GM20000 (cell line): ENCODE measurements at places on chromosomes 7 and 10.

GRCh38 chr10:13115832-13116803 is 16.2 kb downstream of the OPTN start:
- peak; percentile 23 for DNase-seq

- no peak for DNase-seq
These were observed 138.9 kb downstream of the EGFR start for GRCh38 chr7:55157764-55158105.

DNA sequence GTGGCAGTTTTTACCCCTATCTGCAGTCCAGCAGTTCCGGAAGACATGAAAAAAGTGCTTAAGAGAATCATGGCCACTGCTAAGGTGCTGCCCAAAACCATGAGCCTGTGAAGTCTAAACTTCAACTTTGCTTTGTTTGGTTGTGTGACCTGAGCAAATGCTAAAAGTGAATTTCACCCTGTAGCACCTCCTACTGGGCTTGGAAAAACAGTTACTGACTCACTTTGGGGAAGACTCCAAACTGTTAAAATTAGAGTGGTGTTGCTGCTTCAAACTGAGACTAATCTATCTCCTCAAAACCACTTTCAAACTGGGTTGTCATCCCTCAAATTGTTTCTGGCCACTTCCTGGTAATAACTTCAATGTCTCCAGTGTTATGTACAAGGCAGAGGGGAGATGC is 21.3 kb downstream of the MKX start:
- DNase-seq: no peak

GRCh38 chr7:70393956-70394355 is 738.0 kb upstream of the GALNT17 start:
- DNase-seq: no peak

GRCh38 chr7:29940199-29940598 is 49.4 kb downstream of the SCRN1 start:
- no peak for DNase-seq

GRCh38 chr7:44309271-44310091 is 15.9 kb downstream of the CAMK2B start:
- no peak for DNase-seq

DNA sequence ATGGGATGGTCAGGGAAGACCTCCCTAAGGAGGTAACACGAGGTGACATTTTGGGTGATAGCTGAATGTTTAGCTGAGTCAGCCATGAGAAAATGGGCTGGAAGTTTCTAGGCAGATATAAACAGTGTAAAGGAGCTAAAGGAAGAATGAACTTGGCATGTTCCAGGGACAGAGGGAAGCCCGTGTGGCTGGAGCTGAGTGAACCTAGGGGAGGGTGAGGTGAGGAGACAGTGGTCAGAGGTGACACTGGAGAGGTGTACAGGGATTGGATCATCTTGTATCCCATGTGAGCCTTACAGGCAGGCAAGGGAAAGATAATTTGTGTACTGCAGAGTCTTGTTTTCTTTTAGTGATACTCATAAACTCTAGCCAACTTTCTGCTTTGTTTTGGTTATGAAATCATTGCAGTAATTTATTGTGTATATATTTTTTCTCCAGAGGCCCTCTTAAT is 1.8 kb downstream of the STARD3NL start:
- no peak for DNase-seq

GRCh38 chr10:108755646-108756045 is 1167.7 kb downstream of the XPNPEP1 start:
- no peak for DNase-seq

DNA sequence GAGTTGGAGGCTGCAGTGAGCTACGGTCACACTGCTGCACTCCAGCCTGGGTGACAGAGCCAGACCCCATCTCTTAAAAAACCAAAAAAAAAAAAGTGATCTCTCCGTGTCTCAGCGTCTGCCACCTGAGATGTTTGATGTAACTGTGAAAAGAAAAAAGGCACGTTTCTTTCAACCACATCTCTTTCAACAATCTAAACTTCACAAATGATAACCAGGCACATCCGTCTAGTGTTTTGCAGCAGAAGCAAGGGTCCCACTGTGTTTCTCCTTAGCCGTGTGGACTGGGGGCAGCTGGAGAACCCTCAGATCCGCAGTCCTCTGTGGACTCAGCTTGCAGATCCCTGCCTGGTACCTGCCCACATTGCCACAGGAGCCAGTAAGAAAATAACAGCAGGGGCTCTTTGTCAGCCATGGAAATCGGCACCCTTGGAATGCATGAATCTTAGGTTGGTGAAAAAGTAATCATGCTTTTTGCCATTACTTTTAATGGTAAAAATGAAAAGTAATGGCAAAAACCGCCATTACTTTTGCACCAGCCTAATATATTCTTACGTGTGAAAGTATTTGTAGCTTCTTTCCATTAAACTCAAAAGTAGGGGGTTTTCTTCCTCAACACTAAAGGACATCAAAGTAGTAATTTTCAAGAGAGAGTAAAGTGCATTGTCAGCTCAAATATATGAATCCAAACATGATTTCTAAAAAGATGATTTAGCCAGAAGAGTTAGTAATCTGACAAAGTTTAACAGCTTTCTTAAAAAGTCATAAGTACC is 276.5 kb downstream of the CCDC3 start:
- no peak for DNase-seq

DNA sequence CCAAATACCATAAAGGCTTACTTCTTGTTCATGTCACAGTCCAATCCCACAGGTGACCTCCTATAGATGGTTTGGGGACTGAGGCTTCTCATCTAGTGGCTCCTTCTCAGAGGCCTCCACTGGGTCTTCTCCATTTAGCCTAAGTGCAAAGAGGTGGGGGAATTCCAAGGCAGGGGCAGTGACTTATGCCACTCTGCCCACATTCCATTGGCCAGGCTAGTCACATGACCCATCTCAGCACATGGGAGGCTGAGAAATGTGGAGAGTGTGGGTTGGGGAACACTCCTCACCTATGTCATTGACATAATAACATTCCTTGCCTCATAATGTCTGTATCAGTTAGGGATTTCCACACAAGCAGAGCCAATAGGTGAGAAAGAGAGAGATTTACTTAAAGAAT is 104.3 kb upstream of the PLXNA4 start:
- no peak for DNase-seq

DNA sequence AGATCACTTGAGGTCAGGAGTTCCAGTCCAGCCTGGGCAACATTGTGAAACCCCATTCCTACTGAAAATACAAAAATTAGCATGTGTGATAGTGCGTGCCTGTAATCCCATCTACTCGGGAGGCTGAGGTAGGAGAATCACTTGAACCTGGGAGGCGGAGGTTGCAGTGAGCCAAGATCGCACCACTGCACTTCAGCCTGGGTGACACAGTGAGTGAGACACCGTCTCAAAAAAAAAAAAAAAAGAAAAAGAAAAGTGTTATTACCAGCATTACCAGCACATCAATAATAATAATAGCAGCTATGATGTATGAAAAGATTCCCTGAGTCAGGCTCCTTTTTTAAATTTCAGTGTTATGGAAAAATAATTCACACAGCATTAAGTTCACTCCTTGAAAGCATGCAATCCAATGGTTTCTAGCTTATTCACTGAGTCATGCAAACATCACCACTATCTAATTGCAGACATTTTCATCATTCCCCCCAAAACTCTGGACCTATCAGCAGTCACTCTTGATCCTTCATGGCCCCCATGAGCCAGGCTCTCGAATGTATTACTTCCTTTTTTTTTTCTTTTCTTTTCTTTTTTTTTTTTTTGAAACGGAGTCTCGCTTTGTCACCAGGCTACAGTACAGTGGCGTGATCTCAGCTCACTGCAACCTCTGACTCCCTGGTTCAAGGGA is 228.4 kb downstream of the FANK1 start:
- DNase-seq: no peak

- no peak for DNase-seq
These were observed 30.2 kb downstream of the KNDC1 start for GRCh38 chr10:133190225-133190624.

DNA sequence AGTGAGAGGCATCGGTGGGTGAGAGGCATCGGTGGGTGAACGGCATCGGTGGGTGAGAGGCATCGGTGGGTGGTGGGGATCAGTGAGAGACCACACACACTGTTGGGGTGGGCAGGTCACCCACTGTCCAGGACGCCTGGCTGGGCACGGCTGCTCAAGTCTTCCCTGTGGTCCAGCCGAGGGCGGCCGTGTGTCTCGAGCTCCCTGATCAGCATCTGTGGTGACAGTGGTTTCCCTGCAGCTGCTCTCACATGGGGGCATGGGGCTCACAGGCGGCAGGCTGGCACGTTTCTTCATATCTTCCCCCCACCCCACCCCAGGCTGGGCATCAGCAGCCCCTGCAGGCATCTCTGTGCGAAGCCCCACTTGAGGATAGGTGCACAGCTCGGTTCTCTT is 78.2 kb downstream of the NKX6-2 start:
- DNase-seq: no peak

DNA sequence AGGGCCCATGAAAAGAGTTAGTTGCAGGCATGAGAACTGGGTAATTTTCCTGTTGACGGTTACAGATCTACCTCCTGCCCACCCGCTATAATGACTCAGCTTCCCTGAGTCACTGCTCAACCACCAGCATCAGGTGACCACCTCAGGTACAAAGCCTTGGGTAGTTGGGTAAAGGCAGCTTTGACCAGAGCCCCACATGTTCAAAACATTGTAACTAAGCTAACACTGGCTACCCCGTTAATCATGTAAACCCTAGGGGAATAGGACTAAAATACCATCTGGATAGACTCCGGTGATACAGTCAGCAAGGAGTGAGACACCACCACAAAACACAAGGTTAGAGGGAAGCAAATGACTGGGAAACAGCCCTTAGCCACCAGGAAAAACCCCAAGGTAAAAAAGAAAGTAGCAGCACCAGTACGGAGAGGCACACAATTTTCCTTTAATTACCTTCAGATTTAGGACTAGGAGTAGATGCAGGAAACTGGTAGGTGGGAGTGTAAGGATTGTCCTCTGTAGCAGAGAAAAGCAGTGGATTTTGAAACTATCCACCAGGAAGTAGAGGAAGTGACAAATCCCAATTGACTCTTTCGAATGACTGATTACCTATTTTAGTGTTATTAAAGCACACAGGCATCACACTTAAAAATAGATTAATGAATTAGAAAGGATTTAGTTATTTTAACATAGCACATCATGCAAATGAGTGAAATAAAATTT is 103.5 kb upstream of the PDLIM1 start:
- peak; percentile 24 for DNase-seq

DNA sequence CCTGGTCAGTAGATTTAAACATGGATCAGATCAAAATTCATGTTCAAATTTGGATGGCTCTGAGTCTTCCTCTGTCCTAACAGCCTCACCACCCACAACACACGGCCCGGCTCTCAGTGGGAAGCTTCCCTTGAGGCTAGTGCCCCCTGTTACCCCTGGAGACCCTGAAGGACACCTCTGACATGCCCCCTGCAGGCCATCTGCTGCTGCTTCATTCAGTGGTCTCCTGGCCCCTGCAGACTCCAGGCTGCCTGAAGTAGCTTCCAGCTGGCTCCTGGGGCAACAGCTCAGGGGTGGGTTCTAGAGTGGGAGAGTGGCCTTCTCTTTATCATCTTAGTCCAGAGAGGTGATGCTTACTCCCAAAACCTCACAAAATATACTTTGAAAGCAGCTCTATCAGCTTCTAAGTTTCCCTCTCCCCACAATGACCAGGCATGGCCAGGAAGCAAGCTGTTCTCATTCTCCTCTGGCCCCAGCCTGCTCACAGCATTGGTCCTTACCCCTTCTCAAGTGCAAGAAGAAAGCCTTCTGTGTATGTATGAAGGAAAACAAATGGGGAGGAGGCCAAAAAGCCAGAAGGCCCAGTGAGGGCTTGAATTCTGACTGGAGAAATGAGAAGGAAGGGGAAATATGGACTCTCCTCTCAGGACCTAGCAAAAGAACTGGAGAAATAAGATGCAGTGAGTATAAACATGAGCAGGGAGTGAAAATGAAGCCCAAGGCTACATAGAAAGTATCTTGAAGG is 189.6 kb upstream of the INHBA start:
- peak; percentile 13 for DNase-seq

- DNase-seq: no peak
These were observed 27.4 kb downstream of the MYOF start for GRCh38 chr10:93454736-93455135.

- DNase-seq: no peak
These were observed 69.9 kb downstream of the C10orf105 start for GRCh38 chr10:71649631-71650030.

- DNase-seq: no peak
These were observed 61.1 kb upstream of the C10orf90 start for GRCh38 chr10:126731610-126731990.

GRCh38 chr7:15463801-15464666 is 97.8 kb downstream of the AGMO start:
- DNase-seq: no peak

DNA sequence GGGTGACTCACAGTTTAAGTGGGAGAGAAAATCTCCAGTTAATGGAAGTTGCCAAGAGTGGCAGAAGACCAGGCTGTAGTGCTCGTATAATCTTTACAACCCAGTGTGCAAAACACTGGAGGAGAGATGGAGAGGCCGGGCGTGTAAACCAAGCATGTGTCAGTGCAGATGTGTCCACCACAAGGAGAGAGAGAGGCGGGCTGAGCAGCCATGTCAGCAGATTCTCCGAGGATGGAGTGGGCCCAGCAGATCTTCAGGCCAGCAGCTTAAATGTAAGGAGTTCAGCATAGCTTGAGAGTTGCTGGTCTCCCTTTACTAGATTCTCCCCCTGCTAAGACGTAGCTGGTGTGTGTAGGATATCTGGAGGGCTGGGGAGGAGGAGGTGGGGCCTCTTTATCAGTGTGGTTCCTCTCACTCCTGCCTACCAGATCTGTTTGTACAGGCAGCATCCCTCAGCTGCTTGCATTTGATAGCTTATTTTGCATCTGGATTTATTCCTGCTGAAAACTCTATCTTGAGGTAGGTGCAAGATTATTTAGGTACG is 13.7 kb downstream of the BPGM start:
- DNase-seq: no peak

GRCh38 chr7:70242826-70243225 is 644.6 kb downstream of the AUTS2 start:
- DNase-seq: no peak

GRCh38 chr10:46516660-46517416 is 39.6 kb downstream of the GPRIN2 start:
- no peak for DNase-seq

GRCh38 chr10:43265799-43266721 is 805 bp downstream of the RASGEF1A start:
- peak; percentile 35 for DNase-seq

GRCh38 chr7:135712182-135712782 is 15.7 kb downstream of the SLC13A4 start:
- DNase-seq: no peak

DNA sequence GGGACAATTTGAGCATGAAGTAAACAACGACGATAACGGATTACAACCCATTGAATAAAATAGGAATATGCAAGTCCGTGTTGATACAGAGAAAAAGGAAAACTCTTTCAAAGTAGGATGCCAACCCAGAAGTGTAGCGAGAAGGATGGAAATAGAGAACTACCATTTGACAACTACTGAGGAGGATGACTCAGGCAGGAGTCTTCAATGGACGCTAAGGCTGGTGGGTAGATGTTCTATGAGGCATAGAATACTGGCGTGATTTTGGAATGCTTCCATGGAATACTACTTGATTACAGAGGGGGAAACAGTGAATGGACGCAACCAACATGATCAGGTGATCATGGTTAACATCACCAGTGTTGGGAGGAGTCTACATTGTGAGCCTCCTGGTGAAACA is 828 bp upstream of the CFAP70 start:
- DNase-seq: no peak
